ENCODE measurements at places on chromosomes 6 and 20.

DNA sequence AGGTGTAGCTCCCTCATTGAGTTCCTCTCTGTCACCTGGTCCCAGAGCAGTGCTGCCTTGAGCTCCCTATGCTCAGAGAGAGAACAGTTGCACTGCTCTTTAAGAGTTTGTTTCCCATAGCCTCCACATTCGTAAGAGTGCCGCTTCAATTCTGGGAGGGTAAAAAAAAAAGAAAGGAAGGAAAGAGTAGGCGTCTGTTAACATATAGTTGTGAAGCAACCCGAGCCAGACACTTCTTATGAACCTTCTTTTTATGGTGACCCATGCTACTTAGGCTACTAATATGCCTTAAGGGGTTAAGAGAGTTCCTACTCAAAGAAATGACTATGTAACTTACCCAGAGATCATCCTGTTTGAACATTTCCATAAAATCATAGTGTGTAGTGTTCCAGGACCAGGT lies 4.3 kb upstream of the ARG1 start:
- DNase-seq, result no peak

DNA sequence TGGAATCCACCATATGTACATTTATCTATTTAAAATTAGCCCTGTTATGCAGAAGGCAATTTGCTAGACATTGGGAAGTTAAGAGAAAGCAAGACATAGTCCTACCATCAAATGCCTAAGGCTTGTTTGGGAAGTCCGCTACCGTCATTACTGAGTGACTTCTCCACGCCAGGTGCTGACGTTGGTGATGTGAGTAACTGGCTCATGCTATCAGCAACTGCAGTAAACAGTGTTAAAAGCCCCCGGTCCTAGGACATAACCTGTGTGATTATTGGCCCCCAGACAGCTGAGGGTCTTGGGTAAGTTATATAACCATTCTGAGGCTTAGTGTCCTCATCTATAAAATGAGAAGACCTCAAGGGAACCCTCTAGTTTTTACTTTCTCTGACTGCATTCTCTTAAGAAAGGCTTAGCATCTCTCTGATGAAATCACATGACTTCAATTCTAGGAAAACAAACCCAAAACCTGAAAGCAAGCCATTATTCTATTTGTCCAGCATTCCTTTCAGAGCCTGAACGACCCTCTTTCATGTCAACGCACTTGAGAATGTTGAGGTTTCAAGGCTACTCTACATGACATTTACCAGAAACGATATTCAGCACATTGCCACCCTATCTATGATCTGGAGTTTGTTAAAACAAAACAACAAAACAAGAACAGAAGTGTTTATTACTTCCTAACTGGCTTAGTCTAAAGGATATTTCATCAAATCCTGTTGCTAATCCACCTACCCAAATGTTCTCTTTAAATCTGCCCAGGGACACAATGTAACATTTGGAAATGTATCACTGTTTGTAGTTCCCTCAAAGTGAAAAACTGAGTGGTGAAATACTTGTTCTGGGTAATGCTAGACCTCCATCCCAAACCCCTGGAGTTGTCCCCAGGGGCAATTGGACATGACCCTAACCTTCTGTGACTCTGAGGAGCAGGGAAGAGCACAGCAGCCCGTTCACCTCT lies 133.8 kb downstream of the BTBD3 start:
- DNase-seq, result no peak

- no peak for DNase-seq
These were observed 271.1 kb downstream of the SAMD5 start for GRCh38 chr6:147779624-147780023.

DNA sequence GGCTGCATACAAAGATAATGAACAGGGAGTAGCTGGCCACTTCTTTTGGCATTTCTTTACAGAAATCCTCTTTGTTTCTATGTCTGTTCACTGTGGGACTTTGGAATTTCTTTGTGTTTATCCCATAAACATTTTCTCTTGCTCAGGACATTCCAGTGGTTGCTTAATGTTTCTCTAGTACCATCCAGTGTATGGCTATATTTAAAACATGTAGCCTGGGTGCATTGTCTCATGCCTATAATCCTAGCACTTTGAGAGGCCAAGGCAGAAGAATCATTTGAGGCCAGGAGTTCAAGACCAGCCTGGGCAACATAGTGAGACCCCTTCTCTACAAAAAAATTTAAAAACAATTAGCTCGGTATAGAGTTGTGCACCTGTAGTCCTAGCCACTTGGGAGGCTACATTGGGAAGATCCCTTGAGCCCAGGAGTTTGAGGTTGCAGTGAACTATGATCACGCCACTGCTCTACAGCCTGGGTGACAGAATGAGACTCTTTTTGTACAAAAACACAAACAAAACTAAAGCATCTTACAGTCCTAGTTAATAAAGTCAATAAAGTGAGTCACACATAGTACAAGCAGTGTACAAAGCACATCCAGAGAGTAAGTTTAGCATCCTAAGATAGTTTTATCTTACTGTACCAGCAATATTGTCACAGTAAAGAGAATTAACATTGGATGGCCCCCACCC lies 63.3 kb downstream of the ZFAND3 start:
- peak; percentile 94 for DNase-seq

DNA sequence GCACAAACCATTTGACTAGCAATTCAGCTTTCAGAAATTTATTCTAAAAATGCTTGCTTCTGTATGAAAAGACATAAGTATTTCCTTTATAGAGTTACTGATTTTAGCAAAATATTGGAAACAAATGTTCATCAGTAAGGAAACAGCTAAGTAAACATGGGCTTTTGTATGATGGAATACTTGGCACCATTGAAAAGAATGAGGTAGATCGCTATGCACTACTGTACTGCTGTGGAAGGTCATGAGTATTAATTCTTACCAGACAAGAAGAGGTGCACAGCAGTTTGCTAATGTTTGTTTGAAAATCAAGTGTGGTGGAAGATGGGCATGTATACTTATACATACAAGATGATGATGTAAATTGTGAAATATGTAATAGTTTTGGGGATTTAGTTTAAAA lies 73.0 kb downstream of the FARS2 start:
- peak; percentile 38 for DNase-seq

- no peak for DNase-seq
These were observed 64.9 kb downstream of the DLL1 start for GRCh38 chr6:170225852-170226417.

DNA sequence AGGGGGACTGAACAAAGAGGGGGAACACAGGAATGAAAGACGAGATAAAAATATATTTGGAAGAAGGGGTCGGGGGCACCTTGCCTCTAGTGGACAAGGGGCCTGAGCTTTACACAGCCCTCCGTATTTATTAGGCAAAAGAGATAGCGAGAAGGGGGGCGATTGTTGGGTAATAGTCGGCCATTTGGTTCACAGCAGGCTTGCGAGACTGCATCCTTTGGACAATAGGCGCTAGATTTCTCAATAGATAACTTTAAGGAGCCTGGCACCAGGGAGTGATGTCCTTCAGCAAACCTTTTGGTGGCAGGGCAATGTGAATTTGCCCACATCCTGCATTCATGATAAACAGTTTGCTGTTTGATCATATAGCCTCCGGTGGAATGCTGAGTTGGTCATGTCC lies 3.0 kb upstream of the NANP start:
- DNase-seq, result no peak

GRCh38 chr20:3565851-3566250 lies 95.0 kb downstream of the ATRN start:
- no peak for DNase-seq

DNA sequence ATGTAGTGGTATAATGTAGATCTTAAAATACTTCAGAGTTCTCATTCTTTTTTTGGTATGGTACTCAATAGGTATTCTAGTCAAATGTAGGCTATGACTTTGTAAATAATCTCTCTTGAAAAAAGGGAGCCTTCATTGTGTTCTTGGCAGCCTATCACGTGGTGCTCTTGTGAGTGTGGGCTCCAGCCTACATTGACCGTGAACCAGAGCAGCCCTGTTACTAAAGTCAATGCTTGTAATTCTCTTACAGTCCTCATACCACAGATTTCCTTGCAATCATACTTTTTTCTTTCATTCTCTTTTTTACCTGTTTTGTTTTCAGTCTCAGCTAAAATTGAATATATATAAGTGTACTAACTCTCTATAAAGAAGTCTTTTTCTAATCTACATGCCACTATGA lies 31.1 kb downstream of the ARID1B start:
- peak; percentile 65 for DNase-seq

GRCh38 chr6:44272999-44273566 lies 2.8 kb downstream of the TMEM151B start:
- DNase-seq, result no peak

GRCh38 chr20:8213831-8214587 lies 81.9 kb downstream of the PLCB1 start:
- DNase-seq, result no peak

GRCh38 chr20:9166153-9166780 lies 97.4 kb downstream of the PLCB4 start:
- no peak for DNase-seq

GRCh38 chr20:32753731-32754130 lies 8.5 kb upstream of the DNMT3B start:
- peak; percentile 45 for DNase-seq

DNA sequence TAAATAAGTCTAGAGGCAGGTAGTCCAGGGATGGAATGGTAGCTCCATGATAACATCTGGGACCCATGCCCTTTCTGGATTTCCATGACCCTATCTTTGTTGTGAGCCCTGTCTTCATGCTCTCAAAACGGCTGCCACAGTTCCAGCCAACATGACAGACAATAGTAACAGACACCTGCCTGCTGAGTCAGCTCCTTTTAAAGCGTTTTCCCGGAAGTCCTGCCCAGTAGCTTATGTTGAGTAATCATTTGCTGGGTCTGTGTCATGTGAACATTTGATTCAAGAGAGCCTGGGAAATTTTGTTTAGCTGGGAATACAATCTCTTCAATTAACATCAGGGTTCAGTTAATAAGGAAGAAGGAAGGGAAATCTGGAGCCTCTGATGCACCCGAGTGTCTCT lies 262.2 kb upstream of the SULF2 start:
- no peak for DNase-seq

DNA sequence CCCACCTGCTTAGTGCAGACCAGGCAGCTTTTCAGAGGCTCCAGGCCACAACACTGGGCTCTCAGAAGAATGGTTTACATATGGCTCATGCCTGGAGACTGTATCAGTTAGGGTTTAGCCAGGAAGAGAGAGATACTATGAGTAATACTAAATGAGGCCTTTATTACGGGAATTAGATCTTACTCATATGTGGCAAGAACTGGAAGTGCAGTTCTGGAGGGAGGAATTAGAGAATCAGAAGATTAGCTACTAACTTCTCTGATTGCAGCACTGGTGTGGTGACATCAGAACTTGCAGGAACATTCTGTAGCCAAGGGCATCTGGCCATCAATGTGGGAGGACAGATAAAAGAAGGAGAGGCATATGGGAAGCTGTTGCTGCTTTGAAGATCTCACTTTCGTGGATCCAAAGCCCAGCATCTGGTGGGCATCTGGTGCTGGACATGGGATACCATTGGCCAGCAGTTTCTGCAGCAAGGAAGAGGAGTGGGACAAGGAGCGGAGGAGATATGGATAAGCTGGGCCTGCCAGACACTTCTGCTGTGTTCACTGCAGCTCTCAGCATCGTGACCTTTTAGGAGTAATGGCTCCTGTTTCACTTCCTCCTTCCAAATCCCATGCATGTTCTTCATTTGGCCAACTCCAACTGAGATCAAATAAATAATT lies 248.5 kb downstream of the BTBD3 start:
- peak; percentile 92 for DNase-seq

GRCh38 chr6:162438980-162439379 lies 288.6 kb downstream of the PRKN start:
- no peak for DNase-seq

GRCh38 chr6:70601014-70601413 lies 34.3 kb downstream of the SDHAF4 start:
- no peak for DNase-seq

GRCh38 chr6:169162752-169163407 lies 90.8 kb downstream of the THBS2 start:
- DNase-seq, result peak; percentile 91

- no peak for DNase-seq
These were observed 17.2 kb upstream of the SPAG4 start for GRCh38 chr20:35598476-35598875.

DNA sequence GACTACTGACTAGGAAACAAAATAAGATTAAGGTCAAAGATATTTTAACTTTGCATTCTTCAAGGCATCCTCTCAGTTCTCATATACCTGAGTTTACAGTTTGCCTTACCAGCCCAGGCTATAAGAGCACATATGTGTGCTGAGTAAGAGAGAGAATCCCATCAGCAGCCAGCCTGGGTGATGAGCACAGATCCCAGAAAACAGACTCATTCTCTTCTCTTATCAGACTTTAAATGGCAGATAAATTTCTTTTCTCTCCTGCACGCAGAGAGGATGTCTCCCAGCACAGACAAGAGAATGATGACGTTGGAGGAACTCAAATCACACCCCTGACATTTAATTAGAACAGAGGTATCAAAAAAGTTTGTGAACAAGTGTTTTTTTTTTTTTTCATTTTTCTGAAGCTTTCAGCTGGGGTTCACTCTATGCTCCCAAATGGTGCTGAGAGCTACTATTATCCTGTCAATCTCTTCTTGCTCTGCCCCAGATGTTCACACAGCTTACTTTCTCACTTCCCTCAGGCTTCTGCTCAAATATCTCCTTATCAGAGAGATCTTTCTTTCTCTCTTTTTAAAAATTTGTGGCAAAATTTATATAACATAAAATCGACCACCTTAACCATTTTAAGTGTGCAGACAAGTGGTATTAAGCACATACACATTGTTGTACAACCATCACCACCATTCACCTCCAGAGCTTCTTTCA lies 22.4 kb upstream of the HACE1 start:
- DNase-seq, result no peak

DNA sequence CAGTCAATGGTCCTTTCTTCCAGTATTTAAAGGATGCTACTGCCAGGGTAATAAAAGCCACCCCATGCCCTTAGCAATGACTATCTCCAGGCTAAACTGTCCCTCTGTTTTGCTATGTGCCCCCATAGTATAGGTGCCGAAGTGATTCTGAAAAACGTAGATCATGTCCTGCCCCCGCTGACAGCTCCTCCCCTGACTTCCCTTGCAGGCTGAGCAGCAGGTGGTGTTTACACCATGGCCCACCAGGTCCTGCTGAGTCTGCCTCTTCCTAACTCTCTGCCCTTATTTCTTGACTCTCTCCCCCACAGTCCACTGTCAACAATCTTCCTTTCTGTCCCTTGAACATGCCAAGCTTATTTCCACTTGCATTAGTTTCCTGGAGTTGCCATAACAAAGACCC lies 352.5 kb upstream of the TSHZ2 start:
- no peak for DNase-seq

GRCh38 chr20:21518292-21518991 lies 4.6 kb upstream of the NKX2-2 start:
- DNase-seq, result no peak

- no peak for DNase-seq
These were observed 6.0 kb upstream of the MYLK4 start for GRCh38 chr6:2756687-2757224.
